ENCODE measurements at places on chromosomes 5 and 9.

GRCh38 chr5:72242796-72243475 is 77.1 kb downstream of the MRPS27 start:
- DNase-seq: no peak

DNA sequence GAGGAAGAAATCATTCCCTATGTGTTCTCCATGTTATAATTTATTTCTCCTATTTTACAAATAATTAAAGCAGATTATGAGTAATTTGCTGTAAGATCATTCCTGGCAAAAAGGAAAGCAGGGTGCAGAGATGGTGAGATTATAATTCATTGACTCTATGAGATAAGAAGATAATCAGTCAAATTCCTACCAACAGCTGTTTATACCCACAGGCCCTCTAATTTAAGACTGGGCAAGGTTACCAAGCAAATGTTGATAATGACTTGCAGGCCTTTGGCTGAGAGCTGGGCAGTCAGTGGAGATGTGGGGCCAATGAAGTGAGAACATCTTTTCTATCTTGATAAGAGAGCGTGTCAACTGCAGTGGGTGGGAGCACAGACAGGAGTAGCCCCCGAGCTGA is 222.7 kb downstream of the ICE1 start:
- no peak for DNase-seq

DNA sequence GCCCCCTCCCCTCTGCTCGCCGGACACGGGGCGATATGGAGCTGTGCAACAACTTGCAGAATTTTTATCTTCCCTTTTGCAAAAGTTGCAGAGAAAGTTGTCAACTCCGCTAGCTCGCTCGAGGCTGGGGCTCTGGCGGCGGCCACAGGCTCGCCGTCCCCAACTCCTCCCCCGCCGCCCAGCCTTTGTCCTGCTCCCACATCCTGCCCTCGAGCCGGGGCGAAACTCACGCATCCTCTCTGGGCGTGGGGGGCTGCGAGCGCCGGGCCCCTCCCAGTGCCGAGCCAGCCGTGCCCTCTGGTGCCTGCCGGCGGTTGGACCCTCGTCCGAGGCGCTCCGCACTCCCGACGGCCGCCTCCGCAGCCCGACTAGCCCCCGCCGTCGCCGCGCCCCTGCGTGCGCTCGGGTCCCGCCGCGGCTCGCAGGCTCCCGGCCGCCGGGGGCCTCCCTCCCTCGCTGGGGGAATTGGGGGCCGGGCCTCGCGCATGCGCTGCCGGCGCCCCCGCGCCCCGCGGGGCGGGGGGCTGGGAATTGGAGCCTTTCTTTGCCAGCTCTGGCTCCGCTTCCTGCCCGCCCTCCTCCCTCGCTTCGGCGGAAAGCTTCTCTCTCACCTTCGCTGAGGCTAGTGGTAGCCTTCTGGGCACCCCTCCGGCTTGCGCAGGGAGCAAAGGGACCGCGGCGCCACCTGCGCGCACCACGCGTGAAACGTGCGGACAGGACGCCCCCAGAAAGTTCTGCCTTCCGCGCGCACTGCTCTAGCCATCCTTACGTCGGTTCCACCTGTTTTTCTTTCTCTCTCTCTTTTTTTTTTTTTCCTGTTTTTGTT is at the start of gene CCNJL:
TSS of gene CCNJL (minus strand) at position 431 of the 826 bp plus-strand sequence. CDS start 641 bp downstream, outside the sequence.
- DNase-seq: peak; percentile 51

DNA sequence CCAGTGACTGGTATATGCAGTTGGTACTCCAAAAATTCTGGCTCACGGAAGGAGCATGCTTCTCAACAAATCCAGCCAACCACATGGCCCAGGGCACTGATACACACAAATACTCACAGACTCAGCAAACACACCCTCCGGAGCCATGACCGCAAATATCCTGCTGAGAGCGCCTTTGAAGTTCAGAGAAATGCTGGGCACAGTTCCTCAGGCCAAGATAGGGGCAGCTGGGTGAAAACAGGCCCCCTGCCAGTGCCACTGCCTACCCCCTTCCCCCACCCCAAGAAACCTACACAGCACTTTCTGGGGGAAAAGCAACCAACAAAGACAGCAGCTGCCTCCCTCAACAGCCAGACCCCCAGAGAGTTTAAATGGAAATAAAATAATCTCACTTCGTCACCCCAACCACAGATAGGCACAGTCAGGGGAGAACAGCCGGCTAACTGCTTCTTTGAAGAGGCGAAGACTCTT is 120.0 kb downstream of the C5orf15 start:
- no peak for DNase-seq

- DNase-seq: no peak
These were observed 447.3 kb upstream of the ARRDC3 start for GRCh38 chr5:91830361-91830953.

GRCh38 chr9:78300209-78300608 is 3.3 kb downstream of the PSAT1 start:
- no peak for DNase-seq

- DNase-seq: no peak
These were observed 198.1 kb downstream of the LURAP1L start for GRCh38 chr9:12972608-12973589.

DNA sequence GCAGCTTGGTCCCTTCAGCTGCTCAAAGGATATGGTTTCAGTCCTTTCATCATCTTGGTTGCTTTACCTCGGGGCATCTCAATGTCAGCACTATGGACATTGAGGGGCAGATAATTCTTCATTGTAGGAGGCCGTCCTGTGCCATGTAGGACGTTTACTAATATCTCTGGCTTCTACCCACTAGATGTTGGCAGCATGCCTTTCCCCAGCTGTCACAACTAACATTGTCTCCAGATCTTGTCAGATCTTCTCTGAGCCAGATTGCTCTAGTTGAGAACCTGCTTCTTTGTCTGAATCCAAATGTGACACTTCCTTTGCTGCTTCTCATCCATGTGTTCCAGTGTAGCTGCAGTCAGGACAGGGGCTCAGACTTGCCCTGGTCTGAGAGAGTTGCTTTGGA is 10.3 kb downstream of the PTPA start:
- DNase-seq: no peak

- DNase-seq: no peak
These were observed 110.9 kb upstream of the DMAC1 start for GRCh38 chr9:7910426-7911020.

Measured in NCI-H1930 (cell line).